ENCODE measurements at places on chromosomes 5 and 9. TPM values are rescaled to one million over a fixed set of nuclear protein-coding genes. Genes with fewer than 3 reads are reported as not detected.

Gene IL5
- polyA plus RNA-seq: not detected

Gene CETN3
- 12.6 TPM for polyA plus RNA-seq

DNA sequence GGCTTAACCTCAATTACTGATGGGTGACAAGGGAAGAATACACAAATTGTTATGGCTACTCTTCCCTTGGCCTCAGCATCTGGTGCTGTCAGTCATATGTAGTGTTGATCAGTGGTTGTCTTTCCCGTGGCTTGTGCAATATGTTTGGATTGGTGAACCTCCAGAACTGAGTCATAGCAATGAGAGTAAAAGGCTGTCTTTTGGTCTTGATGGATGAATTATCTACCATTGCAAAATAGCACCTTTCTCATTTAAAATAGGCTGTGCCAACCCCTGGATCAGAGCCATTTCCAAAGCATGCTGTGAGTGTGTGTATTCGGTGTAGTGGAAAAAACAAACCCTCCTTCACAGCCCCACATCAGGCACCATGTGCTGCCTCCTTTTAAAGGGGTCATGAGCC is 14.6 kb upstream of the F2R start:
- no peak for DNase-seq

Gene TMEM232
- polyA plus RNA-seq: 4.9 TPM

Gene SLC46A2
- not detected for polyA plus RNA-seq

DNA sequence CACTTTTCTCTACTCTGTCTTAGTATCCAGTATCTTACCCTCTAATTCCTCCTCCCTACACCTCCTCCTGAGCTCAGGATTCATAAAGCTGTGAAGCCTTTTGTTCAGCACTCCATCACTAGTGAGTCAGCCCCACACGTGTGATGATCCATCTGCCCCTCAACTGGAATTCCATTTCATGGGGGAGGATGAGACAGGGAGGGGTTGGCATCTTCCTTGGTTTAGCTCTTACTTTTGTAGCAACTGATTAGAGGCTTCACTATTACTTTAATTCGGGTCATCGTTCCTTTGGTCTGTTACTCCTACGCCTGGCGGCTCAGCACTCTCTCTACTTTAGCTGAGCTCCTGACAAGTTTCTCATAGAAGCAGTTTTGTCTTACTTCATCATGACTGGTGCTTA is 11.8 kb downstream of the BTNL8 start:
- no peak for DNase-seq

Gene HSPB3
- 1.1 TPM for polyA plus RNA-seq

DNA sequence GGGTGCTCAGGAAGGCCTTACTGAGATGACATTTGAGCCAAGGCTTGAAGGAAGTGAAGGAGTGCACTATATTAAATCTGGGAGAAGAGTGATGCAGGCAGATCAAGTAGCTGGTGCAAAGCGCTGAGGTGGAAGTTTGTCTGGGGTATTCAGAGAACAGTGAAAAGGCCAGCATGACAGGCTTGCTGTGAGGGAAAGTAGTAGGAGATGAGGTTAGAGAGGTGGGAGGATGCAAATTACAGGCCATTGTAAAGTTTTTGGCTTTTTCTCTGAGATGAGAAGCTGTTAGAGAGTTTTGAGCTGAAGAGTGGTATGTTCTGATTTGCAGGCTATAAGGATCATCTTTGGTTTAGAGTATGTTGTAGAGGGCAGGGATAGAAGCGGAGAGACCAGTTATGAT is 80.8 kb upstream of the GRHPR start:
- DNase-seq: no peak

DNA sequence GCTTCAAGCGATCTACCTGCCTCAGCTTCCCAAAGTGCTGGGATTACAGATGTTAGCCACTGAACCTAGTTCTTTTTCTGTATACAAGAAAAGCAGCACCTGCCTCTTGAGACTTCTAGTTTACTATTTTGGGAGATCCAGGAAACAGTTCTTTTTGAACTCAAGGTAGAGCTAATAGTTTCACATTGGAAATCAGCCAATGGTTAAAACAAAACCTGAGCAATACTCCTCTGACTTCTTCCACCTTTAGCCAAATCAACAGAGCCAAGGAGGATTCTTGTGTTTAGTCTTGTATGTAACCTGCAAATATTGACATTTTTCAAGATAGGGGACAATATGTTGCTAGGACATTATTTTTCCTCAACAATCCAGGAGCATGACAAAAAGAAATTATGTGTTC is 349.4 kb downstream of the SH3GL2 start:
- DNase-seq: no peak

- no peak for DNase-seq
These were observed 36.8 kb upstream of the NFIB start for GRCh38 chr9:14350754-14351153.

GRCh38 chr5:79936646-79937216 is 54.3 kb downstream of the MTX3 start:
- no peak for DNase-seq

DNA sequence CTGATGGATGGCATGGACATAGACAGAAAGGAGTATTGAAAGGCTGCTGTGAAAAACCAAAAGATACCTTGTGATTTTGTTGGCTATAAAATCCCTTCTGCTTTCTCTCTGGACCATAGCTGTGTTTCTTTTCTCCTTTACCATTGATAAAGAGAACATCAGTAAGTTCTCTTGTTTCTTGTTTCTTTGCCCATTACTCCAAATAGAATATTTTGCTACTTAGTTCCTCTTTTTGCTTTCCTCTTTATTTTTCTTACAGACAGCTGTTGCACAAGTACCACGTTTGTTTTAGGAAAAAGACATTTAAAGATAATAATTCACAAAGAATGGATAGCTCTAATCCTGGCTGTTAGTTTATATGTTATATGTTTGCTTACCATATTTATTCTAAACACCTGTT is 1129.2 kb downstream of the DTWD2 start:
- DNase-seq: no peak

DNA sequence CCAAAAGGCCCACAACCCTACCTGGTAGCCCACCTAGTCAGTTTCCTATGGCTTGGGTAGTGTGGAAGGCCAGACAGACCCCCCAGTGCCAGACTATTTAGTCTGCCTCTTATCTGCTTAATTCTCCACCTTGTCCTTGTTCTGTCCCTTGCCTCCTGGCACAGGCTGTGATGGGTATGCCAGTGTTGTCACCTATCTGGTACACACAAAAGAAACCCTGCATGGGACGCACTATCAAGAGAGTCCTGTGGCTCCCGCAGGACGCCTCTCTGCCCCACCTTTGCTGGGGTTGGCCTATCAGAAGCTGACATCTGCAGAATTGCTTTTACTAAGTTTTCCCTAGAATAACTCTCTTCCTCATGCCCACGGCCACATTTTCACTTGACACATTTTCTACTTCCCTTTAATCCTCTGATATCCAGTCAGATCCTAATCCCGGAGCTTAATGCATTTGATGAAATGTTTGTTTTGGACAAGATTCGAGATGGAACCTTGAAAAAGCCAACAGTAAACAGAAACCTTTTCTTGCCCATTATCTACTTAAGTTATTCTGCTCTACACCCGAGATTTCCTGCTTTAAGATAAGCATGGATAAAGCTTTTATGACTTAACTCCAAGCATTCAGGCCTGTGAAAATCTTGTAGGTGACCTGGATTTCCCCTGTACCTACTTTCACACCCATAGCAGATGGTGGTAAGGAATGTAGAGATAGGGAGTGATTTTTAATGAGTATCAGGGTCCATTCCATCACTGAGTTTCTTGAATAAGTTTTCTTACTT is 468.5 kb downstream of the ZNF608 start:
- DNase-seq: no peak

Gene ADRB2
- polyA plus RNA-seq: 0.13 TPM

Gene TMEM161B
- 5.3 TPM for polyA plus RNA-seq

Gene TMC1
- polyA plus RNA-seq: not detected

DNA sequence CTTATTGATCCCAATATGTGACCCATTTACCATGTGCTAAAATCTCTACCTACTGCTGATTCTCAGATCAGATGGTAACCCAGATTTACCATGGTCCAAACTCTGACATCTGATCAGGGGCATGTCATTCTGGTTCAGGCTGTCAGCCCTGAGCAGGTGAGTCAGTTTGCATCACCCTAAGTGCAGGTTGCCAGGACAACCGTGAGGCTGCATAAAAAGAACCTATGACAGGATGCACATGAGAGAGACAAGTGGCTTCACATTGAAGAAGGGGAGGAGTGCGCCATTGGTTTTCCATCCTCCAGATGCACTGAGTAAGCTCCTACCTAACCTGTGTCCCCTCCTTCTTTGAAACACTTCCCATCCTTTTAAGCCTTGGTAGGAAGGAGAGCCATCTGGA is 801 bp upstream of the PRSS3 start:
- no peak for DNase-seq

Gene ATP10B
- polyA plus RNA-seq: not detected

DNA sequence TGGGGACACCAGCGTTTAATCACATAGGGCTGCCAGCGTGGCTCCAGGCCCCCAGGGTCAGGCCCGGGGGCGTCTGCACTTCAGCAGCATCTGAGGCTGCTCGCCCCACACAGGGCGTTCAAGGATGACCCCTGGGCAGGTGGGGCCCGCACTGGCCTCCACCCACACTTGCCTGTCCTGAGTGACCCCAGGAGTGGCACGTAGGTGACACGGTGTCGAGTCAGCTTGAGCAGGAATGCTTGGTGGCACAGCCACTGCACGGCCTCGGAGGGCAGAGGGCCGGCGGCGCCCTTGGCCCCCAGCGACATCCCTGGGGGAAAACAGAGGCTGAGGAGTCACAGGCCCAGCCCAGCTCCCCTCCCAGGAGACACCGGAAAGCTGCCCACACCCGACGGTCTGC is 29.0 kb downstream of the SLC6A18 start:
- no peak for DNase-seq

DNA sequence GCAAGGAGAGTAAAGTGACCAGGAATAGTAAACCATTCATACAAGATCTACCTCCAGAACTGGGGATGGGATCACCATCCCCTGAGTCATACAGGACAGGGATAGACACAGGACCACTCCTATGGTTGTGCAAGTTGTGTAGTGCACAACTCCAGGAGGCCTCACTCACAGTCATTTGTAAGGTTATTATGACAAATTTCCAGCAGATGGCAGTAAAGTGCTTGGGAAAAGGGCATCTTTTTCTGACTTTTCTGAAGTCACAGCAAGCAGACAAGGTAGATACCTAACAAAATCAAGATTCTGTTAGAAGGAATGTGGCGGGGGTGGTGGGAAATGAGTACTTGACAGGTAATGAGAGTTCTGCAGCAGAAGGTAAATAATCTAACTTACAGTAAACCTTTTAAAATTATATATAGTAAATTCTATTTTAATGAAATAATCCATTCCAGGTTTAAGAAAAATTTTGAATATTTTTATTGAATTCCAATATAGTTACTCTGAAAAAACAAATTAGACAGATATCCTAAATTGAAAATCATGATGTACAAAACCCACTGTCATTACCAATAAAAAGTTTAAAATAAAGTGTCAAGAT is 16.7 kb upstream of the KIF27 start:
- no peak for DNase-seq

Gene GNA14
- 1.0 TPM for polyA plus RNA-seq

Gene NDUFB6
- polyA plus RNA-seq: 55.2 TPM
